Left renal cortex interstitium (tissue), 4 donors: ENCODE measurements at places on chromosomes 5 and 9. TPM values are rescaled to one million over a fixed set of nuclear protein-coding genes. Genes with fewer than 3 reads are reported as not detected.

GRCh38 chr5:88130211-88130815 lies 138.3 kb downstream of the TMEM161B start:
- DNase-seq, result no peak

DNA sequence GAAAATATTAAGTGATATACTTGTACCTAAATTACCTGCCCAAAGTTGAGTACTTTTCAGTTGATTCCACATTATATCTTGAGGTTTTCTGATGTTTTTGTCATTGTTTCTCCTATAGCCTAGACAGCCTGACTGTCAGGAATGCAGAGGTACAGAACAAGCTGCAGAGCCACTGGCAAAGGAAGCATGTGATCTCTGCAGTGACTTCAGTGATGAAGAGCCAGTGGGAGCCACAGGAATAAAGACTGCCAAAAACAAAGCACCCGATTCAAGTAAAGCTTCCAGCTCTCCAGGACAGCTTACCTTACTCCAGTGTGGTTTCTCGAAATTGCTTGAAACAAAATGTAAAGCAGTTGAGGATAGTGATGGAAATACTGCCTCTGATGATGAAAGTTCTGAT lies 96.3 kb downstream of the ERCC6L2 start:
- no peak for DNase-seq

- no peak for DNase-seq
These were observed 61.4 kb downstream of the PCDH1 start for GRCh38 chr5:141816598-141817399.

IFNA2 gene
- polyA plus RNA-seq, result not detected

- DNase-seq, result no peak
These were observed 339.4 kb downstream of the PRELID2 start for GRCh38 chr5:145495741-145496140.

DNA sequence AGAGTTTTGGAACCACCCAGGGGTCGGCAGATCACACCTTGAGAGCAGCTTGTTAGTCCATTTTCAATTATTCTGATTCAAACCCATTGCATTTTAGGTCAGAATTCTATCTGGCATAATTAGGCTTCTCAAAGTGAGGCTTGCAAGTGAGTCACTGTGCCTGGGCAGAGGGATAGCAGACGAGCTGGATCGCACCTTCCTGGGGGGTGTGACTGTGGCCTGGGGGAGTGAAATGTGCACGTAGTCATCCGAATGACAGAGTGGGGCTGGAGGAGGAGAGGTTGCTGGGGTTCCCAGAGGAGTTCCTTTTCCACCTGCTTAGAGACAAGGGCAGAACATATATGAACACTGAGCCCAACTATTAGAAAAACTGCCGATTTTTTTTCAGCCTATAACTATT lies 31.7 kb downstream of the SPACA9 start:
- DNase-seq, result no peak

DNA sequence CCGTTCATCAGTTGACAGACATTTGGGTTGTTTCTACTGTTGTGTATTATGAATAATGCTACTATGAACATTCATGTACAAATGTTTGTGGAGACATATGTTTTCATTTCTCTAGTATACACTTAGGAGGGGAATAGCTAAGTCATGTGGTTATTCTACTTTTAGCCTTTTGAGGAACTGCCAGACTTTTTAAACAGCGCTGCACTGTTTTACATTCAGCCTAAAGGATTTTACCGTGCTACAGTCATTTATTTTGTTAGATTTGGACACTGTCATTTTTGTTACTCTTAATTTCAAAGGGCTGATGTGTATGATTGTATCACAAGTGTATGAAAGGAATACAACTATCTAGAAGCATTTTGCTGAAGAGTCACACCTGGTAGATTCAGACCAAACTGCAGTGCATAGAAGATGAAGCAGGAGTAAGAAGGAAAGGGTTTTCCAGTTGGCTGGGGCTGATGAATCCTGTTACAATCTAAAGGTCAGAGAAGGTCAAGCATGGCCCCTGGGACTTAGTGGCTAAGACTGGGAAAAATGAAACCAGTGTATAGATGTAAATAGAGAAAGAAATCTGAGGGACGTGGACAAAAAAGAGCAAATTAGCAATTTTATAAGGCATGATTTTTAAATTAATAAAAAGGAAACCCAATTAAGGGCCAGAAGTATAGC lies 509.7 kb downstream of the PSAT1 start:
- no peak for DNase-seq

SKP2 gene
- 43.8 TPM for polyA plus RNA-seq

GRCh38 chr5:34053133-34053532 lies 10.1 kb upstream of the C1QTNF3 start:
- no peak for DNase-seq

DNA sequence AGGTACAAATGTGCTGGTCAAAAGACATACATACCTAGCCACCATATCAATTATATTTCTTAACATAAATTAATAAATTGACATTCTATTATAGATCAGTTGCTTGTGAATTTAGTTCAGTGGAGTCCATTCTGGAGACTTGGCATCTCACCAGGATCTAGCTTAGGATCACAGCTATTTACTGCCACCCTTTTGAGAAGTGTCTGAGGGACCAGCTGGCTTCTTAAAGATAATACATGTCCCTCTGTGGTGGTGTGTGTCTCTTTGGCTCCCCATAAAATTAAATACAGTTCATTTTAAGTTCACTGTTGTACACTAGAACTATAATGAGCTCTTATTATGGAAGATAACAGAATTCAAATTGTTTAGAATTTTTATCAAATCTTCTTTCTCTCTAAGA lies 290.7 kb downstream of the PRELID2 start:
- DNase-seq, result no peak

DNA sequence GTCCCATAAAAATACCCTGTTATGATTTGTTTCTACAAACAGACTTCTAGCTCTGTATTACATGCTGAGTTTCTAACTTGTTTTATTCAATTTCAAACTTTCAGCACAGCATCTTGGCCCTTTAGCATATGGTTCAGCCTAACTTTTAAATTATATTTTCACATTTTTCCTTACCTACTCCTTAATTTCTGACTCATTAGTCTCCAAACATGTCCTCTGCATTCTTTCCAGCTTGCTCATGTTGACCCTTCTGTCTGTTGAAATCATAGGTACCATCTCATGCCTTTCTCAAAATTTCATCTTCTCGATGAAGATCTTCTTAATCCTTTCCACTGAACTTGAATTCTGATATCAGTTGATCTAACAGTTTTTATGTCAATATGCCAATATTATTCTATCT lies 200.9 kb upstream of the RIOK2 start:
- no peak for DNase-seq

KCTD16 gene
- polyA plus RNA-seq, result 2.1 TPM

- DNase-seq, result no peak
These were observed 217.7 kb upstream of the EDIL3 start for GRCh38 chr5:84602371-84602771.

- DNase-seq, result no peak
These were observed 93.4 kb downstream of the RXRA start for GRCh38 chr9:134419684-134420076.

TNC gene
- 466 TPM for polyA plus RNA-seq

SPINK1 gene
- polyA plus RNA-seq, result 59.5 TPM

DNA sequence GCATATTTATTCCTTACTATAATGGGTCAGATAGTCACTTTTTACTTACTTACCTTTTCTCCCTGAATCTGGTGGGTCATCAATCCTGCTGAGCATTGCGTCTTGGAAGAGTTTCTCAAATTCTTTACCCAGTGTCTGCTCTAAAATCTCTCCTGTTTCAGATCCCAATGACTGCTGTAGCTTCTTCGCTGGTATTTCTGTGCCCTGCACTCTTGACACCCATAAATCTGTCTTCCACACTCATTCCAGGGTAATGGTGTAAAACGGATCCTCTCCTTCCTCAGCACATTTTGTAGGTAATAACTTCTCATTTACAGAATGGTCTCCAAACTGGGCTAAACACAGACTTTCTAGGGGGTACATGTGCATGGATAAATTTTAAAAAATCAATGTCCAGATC lies 407.4 kb downstream of the DMAC1 start:
- DNase-seq, result peak; percentile 78

GRCh38 chr5:98954392-98955028 lies 25.7 kb upstream of the CHD1 start:
- no peak for DNase-seq

MORN5 gene
- polyA plus RNA-seq, result 2.6 TPM

- no peak for DNase-seq
These were observed 94.1 kb downstream of the PTCH1 start for GRCh38 chr9:95422650-95423049.

- DNase-seq, result no peak
These were observed 151.2 kb upstream of the CD180 start for GRCh38 chr5:67347821-67348220.

ZNF189 gene
- polyA plus RNA-seq, result 43.1 TPM

TRIM36 gene
- polyA plus RNA-seq, result 2.5 TPM

DNA sequence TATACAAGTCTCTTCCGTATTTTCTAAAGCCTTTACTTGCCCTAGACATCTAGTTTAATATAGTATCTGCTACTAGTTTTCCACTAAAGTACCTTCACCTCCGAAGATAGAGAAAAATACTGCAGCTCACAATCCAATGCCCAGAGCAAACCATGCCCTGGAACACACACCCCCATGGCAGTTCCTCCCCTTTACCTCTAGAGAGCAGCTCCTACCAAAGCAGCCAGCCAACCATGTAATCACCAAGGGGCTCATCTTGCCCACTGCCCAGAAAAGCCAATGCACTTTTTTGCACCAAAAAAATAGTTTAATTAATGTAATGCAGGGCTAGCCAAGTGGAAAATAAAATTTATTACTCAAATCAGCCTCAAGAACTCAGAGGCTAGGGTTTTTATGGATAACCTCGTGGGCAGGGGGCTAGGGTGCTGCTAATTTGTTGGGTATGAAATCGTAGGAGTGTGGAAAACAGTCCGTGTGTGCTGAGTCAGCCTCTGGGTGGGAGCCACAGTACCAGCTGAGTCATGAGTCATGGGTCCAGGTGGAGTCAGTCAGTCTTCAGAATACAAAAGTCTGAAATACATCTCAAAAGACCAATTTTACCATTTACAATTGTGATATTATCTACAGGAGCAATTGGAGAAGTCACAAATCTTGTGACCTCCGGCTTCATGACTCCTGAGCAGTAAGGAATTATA lies 120.1 kb upstream of the ACO1 start:
- no peak for DNase-seq

GRCh38 chr5:150119421-150120061 lies 33.2 kb upstream of the CSF1R start:
- no peak for DNase-seq

GRCh38 chr9:22986556-22986955 lies 539.9 kb downstream of the DMRTA1 start:
- no peak for DNase-seq

SCGB3A1 gene
- 0.56 TPM for polyA plus RNA-seq

GRCh38 chr5:159504106-159504856 lies 174.0 kb upstream of the IL12B start:
- no peak for DNase-seq

PCDHGB2 gene
- polyA plus RNA-seq, result 3.2 TPM

GRCh38 chr9:87661241-87661640 lies 64.7 kb upstream of the CTSL start:
- no peak for DNase-seq

DNA sequence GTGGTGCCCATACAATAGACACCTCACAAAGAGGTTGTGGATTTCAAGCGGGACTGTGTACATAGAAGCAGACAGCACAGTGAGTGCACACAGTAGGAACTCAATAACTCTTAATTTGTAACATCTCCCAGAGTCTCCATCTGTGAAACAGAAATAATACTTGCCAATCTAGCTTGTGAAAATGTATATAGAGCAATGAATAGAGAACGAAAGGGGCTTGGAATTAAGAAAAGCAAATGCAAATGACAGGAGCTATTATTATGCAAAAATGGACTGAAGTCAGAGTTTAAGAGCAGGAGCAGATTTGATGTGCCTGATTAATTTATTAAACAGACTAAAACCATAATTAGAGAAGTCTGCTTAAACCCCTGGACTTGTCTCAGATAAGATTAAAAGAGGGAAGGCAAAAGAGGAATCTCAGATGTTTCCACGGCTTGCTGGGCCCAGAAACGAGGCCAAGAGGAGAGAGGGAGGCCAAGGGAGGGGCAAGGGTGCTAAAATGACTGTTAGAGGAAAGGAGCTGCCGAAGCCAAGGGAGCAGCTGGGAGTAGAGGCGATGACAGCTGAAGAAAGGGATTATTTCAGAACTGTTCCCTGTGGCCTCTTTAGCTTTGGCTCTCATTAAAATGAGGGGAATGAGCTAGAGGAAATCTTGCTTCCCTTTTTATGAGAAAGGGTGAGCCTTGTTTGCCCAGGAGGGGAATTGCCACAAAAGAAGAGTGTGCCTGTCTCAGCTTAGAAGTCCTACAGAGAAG lies 72.1 kb downstream of the FEM1C start:
- no peak for DNase-seq

- no peak for DNase-seq
These were observed 48.6 kb upstream of the IRX2 start for GRCh38 chr5:2800035-2800434.

DNA sequence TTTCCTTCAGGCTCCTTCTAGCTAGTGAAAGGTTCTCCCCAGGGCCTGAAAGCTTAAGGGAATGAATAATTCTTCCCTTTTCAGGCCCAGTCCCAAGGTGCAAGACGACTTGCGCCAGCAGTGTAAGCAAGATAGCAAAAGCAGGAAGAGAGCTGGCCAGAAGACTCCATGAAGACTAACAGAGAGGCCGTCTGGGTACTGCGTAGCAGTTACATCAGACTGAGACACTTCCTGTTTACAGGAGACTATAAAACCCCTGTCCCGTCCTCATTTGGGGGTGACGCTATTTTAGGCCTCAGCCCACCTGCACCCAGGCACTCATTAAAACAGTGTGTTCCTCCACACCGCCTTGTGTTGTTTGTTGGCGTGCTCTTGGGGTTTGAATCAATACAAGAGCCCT lies 90.7 kb upstream of the MOCS2 start:
- DNase-seq, result no peak

- no peak for DNase-seq
These were observed 422.9 kb downstream of the EBF1 start for GRCh38 chr5:158676642-158677469.

DNA sequence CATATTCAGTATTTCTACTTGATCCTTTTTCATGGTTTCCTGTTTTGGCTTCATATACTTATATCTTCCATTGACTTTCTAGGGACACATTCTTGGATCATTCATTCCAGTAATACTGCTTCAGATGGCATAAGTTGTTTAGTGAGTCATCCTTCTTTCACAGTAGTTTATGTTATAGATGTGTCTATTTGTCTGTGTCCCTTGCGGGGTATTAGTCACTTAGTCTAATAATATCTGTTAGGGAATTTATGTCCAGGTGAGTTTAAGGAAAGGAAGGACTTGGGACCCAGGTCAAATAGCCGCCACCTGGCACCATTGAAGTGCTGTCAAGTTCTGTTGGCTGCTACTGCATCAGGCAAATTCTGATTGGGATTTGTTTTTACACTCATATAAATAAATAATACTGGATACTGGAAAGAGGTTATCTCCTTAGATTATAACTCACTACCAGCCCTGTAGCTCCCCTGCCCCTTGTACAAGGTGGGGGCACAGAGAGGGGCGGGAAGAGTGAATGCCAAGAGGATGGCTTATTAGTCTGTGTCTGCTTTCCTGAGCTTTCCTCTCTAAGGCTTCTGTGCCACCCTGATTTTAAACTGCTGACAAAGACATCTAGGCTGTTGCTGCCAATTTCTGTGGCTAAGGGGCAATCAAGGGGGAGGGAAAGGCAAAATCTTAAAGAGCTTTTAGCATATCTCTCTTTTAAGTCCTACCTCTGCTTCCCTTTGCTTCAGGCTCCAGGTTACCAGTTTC lies 64.9 kb downstream of the CDC42SE2 start:
- no peak for DNase-seq
